Stimulated activated CD8-positive, alpha-beta memory T cell treated with anti-CD3 and anti-CD28 coated beads, Interleukin-7, amount 100 ng/mL, for 1 hour (primary cell): ENCODE measurements at places on chromosomes 16 and 17.

DNA sequence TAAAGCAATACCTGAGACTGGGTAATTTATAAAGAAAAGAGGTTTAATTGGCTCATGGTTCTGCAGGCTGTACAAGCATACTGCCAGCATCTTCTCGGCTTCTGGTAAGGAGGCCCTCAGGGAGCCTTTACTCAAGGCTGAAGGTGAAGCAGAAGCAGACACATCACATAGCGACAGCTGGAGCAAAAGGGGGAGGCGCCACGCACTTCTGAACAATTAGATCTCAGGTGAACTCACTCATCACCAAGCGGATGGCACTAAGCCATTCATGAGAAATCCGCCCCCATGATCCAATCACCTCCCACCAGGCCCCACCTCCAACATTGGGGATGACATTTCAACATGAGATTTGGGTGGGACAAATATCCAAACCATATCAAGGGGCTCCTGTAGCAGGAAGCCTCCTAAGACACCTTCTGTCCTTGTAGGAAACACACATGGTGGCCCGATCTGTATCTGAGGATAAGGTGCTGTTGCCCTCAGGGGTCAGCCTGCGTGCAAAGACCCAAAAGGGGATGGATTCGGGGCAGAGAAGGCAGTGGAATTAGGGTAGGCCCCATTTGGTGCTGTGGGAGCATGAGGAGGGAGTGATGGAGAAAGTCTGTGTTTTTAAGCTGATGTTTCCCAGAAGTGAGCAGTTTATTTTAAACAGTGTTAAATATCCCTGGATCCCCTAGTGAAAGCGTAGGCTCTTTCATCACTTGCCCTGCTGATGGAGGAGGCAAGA, 23.0 kb downstream of the IL21R start:
- DNase-seq: no peak

GRCh38 chr17:74243013-74243755, 29.8 kb downstream of the TTYH2 start:
- DNase-seq: no peak

GRCh38 chr17:9531034-9531433, 44.6 kb downstream of the STX8 start:
- DNase-seq: no peak

- peak; percentile 56 for DNase-seq
These were observed 352 bp downstream of the MARF1 start for GRCh38 chr16:15642557-15643047.

DNA sequence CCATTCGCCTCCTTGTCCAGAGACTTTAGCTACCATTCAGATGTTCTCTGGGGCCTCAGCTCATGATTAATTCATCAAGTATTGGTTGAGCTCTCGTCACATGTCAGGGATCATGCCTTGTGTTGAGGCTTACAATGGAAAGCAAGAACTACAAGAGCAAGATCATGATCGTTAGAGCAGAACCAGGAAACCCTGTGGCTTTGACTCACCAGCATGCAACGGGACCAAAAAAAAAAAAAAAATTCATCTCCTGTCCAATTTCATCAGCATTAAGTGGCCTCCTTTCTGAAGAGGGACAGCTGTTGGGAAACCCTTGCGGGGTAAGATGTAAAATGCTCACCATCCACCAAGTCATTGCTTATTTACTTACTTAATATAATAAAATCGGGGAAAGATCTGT, 12.1 kb upstream of the USP10 start:
- DNase-seq: no peak

DNA sequence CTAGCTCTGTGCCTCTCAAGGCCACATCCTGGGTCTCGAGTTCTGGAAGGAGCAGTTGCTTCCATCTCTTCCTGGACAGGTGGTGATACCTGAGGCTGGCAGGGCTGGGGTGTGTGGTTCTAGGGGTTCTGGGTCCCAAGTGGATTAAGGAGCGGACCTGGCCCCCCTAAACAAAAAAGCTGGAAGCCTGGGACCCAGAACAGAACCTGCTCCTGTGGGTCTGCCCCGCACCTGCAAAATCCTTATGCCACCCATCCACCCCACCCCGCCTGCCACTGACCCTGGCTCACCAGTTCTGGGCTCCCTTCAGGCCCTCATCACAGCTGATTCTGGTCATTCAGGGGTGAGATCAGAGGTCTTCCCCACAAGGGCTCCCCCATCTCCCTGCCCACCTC, 44.8 kb downstream of the ADCY7 start:
- DNase-seq: no peak

GRCh38 chr16:84308120-84308519, 13.4 kb downstream of the WFDC1 start:
- DNase-seq: no peak

DNA sequence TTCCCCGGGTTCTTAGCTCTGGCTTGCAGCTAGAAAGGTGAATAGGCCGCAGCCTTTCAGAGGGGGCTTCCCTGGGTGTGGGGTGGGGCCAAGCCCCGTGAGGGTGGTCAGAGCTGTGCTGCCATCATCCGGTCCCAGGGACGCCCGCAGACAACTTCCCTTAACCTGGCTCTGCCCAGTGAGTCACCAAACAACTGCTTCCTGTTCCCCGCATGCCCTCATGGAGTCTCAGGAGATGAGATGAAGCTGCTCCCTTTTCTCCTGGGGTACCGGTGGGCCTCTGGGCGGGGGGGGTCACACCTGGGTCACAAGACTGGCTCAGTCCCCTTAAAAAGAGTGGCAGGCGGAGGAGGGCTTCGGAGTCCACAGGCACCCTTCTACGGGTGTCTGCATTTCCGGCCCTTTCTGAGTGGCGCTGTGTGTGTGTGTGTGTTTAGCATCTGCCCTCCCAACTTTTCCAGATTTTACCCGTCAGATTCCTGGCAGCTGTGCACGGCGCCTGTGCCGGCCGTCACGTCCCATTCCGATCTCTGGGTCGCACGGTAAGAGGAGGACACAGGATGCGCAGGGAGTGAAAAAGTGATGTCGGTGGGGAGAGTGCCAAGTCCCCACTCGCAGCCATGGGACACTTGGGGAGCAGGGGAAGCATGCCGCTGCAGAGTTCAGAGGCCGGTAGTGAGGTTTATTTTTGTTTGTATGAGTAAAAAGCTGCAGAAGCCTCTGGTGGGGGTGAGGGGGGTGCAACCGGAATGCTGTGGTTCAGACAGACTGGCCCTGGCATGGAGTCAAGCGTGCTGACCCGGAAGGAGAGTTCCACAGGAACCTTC, 16.8 kb downstream of the HIC1 start:
- DNase-seq: no peak

DNA sequence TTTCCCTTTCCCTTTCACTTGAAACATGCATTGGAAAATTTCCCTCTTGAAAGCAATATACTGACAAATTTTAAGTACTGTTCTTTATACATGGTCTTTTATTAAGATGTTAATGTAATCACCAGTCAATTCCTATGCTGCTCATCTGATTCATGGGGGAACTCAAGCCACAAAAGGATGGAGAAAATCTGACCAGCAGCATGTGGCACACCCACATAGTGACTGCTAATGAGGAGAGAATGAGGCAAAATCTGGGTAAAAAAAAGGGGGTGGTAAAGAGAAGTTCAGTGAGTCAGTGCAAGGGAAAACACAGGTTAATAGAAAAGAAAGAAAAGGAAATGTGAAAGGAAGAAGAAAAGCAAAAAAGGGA, 11.3 kb downstream of the RFFL start:
- no peak for DNase-seq

DNA sequence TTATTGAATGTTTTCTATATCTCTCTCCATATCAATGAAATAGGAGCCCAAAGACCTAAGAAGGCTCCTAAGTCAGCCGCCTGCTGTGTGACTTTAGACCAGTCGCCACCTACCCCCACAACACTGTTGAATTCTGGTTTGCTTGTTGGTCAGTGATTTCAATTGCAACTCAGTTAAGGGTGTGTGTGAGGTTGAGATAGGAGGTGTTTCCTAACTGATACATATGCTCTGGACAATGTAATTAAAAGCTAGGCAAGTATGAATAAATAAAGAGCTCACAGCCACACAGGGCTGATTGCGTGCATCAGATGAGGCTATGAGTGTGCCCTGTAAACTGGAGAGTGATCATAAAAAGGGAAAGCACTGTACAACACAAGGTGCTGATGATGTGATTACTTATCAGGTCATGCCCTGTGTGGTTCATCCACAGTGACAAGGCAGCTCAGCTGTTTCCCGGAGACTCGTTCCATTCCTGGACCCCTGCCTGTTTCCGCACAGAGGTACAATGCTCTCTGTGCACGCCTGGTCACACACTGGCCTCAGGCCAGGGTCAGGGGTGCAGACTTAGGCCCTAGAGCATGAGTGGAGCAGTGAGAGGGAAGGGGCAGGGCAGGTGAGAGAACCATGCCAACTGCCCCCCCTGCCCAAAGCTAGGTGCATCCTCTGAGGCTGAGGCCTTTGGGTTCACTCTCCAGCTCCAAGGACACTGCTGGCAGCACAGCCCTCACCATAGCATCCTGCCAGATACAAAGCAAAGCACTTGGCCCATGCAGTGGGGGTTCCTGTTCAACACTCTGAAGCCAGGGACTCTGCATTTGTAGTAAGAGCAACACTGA, 3.3 kb upstream of the KRT35 start:
- no peak for DNase-seq

GRCh38 chr17:77323413-77324171, 182.8 kb downstream of the SEC14L1 start:
- no peak for DNase-seq

DNA sequence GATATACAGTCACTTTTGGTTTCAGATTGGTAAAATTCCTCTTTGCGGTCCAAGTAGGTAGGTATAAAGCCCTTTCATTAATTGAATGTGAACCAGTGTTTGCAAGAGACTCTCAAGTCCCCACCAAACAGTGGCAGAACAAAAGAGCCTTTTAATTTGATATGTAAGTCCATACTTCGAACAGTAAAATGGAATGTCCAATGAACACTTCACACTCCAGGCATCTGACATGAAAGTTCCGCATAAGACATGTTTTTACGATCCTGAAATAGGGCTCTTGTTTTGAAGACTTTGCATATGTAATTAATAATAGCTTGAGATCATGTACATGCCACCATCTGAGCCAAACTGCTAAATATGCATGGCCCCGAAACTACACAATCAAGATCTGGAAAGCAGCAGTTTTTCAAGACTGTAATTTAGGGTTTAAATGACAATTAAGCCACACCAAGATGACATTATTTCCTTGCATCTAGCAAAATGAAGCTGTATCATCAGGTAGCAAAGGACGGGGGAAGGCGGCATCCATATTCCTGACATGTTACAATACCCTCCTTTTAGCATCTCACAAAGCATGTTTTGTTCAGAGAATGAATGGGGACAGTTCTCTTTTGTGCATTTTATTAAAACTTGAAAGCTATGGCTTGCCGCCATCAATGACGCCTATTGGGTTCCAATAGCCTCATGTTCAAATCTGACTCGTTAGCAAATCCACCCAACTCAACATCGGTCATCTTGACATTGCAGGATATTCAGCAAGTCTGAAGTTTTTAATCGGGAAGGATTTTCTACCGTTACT, 39.4 kb downstream of the LITAF start:
- DNase-seq: no peak

DNA sequence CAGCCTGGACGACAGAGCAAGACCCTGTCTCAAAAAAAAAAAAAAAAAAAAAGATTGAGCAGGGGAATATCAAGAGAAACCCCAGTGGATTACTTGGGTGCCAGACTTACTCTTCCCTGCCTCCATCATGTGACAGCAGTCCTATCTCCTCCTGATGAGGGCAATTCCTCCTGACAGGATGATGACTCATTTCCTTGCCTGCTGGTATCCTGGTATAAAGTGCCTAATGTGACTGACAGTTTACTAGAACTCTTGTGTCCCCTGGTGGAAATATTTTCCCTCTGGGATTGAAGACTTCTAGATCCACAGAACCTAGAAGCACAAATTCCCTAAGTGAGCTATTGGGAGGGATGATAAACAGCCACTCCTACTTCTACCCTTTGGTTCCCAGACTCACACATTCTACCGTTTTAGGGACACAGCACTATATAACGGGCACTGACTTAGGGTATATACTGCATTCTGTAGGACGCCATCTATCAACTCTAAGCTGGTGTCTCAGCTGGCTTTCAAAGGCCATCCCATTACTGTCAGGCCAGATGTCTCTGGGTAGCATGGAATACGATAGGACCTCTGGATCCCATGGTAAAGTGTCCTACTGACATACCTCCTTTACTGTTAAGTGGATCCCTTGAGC, 114.6 kb upstream of the MED13 start:
- no peak for DNase-seq

DNA sequence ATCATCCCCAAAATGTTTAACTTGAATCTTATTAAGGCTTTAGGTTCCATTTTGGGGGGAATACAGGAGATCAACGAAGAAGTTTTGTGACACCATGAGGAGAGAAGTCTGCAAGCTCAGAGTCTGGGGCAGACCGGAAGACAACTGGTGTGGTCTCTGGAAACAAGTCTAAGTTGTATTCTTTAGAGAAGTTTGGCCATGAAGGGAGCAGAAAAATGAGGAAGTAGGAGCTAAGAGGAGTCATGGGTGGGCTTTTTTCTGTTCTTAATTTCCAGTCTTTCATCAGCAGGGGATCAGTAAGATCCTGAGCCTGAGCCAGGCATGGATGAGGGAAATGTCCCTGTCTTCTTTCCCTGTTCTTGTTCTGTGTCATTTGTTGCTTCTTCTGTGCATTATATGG, 35.8 kb upstream of the NF1 start:
- DNase-seq: no peak
